ENCODE measurements at places on chromosomes 12 and 14.

- no peak for DNase-seq
Measured at GRCh38 chr12:71208053-71208685, 50.4 kb upstream of the TSPAN8 start.

- no peak for DNase-seq
Measured at GRCh38 chr14:103685276-103686211, 29.7 kb downstream of the XRCC3 start.

DNA sequence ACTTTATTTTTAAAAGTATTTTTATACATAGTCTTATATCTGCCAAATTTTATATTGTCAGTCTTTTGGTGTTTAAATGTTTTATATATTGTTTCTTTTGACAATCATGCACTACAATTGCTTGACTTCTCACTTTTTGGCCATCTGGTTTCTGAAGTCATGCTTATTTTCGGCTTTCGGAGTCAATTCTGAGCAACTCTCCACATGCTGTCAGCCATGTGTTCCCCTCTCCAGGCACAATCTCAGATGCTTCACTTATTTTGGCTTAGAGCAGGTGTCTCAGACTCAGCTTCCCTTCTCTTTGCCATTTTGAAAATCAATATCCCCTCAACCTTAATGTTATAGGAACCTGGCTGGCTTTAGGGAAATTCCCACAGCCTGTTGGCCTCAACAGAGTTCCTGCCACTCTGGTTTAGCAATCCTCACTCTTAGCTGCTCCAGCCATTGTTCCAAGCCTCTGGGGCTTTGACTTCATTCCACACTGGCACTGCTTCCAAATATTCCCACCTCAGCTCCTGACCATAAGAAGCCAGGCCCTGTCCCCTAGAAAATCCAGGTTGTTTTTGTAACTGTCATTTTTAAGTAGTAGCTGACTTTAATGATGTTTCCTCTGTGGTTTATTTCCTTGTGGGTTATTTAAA lies 125.5 kb upstream of the FAR2 start:
- DNase-seq, result no peak

- no peak for DNase-seq
Measured at GRCh38 chr12:61854902-61855301, 405.3 kb upstream of the USP15 start.
